B cell (primary cell): ENCODE measurements at places on chromosomes 11 and 22. TPM values are rescaled to one million over a fixed set of nuclear protein-coding genes. Genes with fewer than 3 reads are reported as not detected.

DNA sequence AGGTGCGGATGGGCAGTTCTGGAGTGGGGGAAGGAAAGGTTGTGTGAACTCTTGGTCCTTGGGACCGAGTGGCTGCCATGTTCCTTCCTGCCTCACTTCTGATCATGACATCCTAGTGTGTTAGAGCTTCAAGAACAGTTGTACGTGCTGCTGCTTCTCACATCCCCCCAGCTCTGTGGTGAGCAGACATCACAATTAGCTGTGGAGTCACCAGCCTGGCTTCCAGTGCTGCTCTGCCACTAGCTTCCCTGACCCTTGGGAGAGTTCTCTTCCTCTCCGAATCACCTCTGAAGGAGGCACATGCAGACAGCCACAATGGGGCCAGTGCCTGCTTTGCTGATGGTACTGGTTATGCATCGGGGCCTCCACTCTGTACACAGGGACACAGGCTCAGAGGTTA lies 6.2 kb upstream of the RAB1B start:
- no peak for DNase-seq

Gene GAL3ST1
- total RNA-seq, result 0.46 TPM in 1 of 2 replicates, not detected in the other

Gene TAGLN
- total RNA-seq, result 51.8 and 55.7 TPM in 2 replicates

Gene APOA4
- total RNA-seq, result not detected in 2 replicates

DNA sequence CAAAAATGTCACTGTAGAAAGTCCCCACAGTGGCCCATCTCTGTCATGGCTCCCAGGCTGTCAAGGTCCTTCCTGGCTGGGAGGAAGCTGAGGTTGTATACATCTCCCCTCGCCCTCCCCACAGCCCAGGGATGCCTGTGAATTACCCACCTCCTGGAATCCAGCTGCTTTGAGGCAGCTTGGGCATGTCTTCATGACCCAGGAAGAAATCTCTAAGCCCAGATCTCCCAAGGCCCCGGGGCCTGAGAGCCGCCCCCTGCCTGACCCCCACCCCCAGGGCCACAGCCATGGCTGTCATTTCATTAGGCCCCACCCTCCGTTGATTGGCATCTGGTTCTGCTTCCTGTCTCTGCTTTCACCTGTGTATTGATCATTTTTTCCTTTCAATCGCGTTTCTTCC lies 207.5 kb downstream of the TBC1D22A start:
- no peak for DNase-seq

Gene NPTXR
- total RNA-seq, result 0.68 and 0.71 TPM in 2 replicates

DNA sequence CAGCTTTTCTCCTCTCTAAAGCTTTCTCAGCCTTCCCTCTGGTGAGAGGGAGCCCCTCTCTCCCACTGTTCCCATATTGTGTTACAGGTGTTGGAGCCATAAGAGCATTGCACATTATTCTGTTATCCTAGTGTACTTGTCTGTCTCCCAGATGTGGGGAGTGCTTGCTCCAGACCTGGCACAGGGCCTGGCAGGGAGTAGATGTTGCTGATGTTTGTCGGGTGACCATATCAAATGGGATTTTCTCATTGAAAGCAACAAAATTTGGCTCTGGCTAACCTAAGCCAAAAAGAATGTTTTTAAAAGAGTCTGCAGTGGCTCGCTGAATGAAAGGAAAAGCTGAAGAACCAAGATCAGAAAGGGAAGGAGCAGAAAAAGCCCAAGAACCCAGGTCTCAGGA lies 41.1 kb downstream of the CYB5R2 start:
- DNase-seq, result no peak

- no peak for DNase-seq
These were observed 156.3 kb upstream of the SESN3 start for GRCh38 chr11:95387325-95387724.

GRCh38 chr22:37739611-37740049 lies 42.8 kb downstream of the TRIOBP start:
- DNase-seq, result no peak

GRCh38 chr11:36364551-36365325 lies 68.7 kb downstream of the PRR5L start:
- no peak for DNase-seq

DNA sequence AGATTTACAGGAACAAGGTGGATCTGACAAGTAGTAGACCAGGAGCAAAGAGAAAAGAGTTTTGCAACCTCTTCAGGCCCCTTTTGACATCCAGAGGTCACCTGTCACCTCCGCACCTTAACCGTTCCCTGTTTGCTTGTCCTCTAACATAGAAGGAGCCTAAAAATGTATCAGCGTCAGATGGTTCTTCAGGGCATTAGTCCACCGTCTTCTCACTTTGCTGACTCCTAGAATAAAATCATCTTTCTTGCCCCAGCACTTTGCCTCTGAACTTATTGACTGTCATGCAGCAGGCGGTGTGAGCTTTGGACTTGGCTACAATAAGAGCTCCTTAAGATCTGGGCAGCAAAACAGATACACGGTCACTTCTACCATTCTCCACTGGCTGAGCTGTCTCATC lies 339.7 kb upstream of the B3GAT1 start:
- DNase-seq, result no peak

- DNase-seq, result no peak
These were observed 388.3 kb downstream of the TENM4 start for GRCh38 chr11:79052544-79052943.

- no peak for DNase-seq
These were observed 9.8 kb downstream of the TOLLIP start for GRCh38 chr11:1299621-1300020.
